ENCODE measurements at places on chromosomes 12 and 14. TPM values are rescaled to one million over a fixed set of nuclear protein-coding genes. Genes with fewer than 3 reads are reported as not detected.

The DPY19L2 gene
- total RNA-seq = 3.0 TPM

The POTEG gene
- total RNA-seq = not detected

The TMPRSS12 gene
- not detected for total RNA-seq

The CCDC38 gene
- not detected for total RNA-seq

The LRFN5 gene
- not detected for total RNA-seq

The NGB gene
- total RNA-seq = not detected

The WNT1 gene
- 0.30 TPM for total RNA-seq

The NOXRED1 gene
- total RNA-seq = 0.56 TPM

The GALNT16 gene
- total RNA-seq = not detected

The SLC6A13 gene
- 0.81 TPM for total RNA-seq

The LRP6 gene
- 2.1 TPM for total RNA-seq

The CIROP gene
- not detected for total RNA-seq

The SIVA1 gene
- 77.4 TPM for total RNA-seq

The MYH6 gene
- not detected for total RNA-seq

The KRT80 gene
- not detected for total RNA-seq

The CEP128 gene
- total RNA-seq = 7.7 TPM

The ZDHHC22 gene
- total RNA-seq = not detected

The CLEC6A gene
- not detected for total RNA-seq

The A2ML1 gene
- not detected for total RNA-seq

The OR6C2 gene
- not detected for total RNA-seq

The SDR39U1 gene
- 137 TPM for total RNA-seq

The RPL10L gene
- total RNA-seq = not detected

The HAL gene
- 7.0 TPM for total RNA-seq

The FAM90A1 gene
- not detected for total RNA-seq

The C12orf50 gene
- 0.16 TPM for total RNA-seq

The CABP1 gene
- total RNA-seq = 0.24 TPM

The PLEK2 gene
- total RNA-seq = 0.96 TPM

The CMTM5 gene
- not detected for total RNA-seq

The HOXC12 gene
- not detected for total RNA-seq

The THAP2 gene
- total RNA-seq = 14.0 TPM

The ANGEL1 gene
- 19.9 TPM for total RNA-seq

The AGAP2 gene
- total RNA-seq = 66.7 TPM

The SLC6A15 gene
- total RNA-seq = not detected

The NOVA1 gene
- total RNA-seq = not detected

The CLEC2A gene
- total RNA-seq = not detected

The ST8SIA1 gene
- total RNA-seq = 6.0 TPM

The IRAK4 gene
- total RNA-seq = 69.1 TPM

The GPRC5D gene
- total RNA-seq = not detected

The LTB4R gene
- total RNA-seq = 14.2 TPM

The TPPP2 gene
- not detected for total RNA-seq

The MDM2 gene
- 77.8 TPM for total RNA-seq

The PRH2 gene
- total RNA-seq = not detected

The CFL2 gene
- total RNA-seq = 11.7 TPM

The GPR132 gene
- total RNA-seq = 38.2 TPM

The AMHR2 gene
- total RNA-seq = not detected

The STAB2 gene
- total RNA-seq = not detected

All from naive thymus-derived CD4-positive, alpha-beta T cell (primary cell).